Activated CD4-positive, CD25-positive, alpha-beta regulatory T cell (primary cell): ENCODE measurements at places on chromosomes 11 and 22.

DNA sequence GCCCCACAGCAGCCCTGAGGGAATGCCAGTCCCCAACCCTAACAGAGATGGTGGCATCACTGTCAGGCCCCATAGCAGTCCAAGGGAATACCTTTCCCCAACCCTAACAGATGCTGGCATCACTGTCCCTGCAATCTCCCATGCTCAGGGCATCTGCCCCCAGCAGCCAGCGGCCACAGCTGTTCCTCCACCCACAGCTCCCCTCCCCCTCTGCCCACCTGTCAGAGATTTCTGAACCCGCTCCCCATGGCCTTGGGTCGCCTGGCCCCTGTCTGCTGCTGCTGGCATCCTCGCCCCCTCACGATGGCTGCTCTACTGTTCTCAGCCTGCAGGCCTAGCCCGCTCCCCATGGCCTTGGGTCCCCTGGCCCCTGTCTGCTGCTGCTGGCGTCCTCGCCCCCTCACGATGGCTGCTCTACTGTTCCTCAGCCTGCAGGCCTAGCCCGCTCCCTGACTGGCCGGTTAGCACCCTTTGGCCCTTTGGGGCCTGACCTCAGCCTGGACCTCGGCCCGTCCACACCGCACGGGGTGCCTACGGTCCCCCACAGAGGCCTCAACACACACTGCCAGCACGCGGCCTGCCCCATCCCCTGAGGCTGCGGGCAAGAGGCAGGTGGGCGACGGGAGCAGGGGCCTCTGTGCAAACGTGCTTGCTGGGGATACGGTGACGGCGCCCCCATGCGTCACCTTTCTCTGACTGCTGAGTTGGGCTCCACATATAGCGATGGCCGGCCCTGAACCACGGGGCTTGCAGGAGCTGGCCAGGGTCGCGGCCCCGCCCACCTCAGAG lies 20.7 kb downstream of the CHID1 start:
- DNase-seq = no peak

GRCh38 chr11:124538019-124538418 lies 5.4 kb downstream of the OR8B12 start:
- DNase-seq = no peak

DNA sequence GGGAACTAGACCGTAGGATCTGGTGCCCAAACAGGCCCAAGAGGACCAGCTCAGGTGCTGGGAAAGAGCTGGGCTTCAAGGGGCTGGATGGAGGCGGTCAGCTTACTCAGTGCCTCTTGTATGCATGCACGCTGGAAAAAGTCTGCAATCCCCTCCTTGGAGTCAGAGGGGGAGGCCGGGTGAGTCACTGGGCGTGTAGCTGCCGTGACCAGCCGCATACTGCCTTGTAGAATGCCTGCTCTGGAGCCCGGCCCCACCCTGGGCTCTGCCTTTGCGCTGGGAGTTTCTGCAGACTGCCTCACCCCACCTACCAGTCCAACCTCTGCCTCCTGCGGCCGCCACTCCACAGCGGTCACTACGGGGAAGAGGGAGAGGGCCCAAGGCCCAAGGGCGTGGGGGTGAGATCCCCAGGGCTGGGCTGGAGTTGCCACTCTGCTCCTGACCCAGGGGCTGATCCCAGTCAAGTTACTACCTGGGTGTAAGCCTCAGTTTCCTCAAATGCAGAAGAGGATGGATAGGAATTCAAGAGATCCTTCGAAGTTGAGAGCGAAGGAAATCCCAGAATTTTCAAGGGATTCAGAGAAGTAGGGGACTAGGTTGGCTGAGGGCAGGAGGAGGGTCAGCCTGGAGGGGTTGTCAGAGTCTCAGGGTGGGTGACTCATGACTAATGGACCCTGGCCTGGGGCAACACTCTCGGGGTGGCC lies 4.2 kb downstream of the MRGPRF start:
- DNase-seq = no peak

DNA sequence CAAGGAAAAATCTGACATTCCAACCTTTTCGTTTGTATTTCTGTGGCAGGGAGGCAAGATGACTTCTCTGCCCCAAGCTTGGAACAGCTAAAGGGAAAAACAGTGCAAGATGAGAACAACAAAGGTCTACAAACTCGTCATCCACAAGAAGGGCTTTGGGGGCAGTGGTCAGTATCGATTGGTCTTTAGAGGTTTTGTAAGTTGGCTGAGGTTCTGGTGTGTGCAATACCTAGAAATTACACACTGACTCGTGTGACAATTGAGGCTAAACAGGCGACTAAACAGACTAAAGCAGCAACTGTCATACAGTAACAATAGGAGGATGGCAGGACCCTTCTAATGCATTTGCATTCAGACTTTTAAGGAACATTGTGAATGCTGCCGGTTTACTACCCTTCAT lies 994 bp downstream of the DEPDC5 start:
- DNase-seq = no peak

- DNase-seq = no peak
These were observed 33.1 kb upstream of the MRGPRX1 start for GRCh38 chr11:18972336-18972735.

DNA sequence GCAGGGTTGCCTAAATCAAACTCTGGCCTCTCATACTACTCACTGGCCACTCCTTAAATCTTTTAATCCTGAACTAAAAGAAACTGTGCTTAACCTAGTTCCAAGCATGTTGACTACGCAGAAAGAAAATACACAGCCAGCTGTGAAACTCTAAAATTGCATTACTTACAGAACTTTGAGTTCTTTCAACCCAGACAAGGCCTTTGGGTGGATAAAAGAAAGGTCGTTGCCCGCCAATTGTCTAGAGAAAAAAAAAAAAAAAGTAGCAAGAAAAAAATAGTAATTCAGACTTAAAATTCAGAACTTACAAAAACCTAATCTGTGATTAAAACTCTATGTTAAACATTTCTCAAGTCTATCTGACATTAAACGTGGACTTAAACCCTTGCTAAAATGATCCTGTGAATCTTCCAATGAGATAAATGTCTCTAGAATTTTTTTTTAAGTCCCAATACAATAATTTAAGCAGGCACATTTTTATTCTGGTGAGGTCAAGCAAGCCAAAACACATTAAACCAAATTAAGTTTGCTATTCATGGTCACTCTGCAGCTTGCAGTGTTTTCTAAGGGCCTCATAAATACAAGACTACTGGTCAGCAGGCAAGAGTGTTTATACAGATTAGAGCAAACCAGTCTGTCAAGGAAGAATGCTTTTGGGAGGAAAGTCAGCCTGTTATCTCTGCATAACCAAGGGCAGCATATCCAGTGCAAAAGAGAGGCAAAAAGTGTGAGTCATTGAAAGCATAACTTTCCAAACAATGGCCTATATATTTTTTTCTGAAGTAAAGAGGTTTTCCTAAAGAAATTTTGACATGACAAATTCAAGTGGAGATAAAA lies 29.5 kb upstream of the CCDC34 start:
- DNase-seq = no peak

GRCh38 chr11:3050386-3051195 lies 6.6 kb downstream of the CARS1 start:
- no peak for DNase-seq

DNA sequence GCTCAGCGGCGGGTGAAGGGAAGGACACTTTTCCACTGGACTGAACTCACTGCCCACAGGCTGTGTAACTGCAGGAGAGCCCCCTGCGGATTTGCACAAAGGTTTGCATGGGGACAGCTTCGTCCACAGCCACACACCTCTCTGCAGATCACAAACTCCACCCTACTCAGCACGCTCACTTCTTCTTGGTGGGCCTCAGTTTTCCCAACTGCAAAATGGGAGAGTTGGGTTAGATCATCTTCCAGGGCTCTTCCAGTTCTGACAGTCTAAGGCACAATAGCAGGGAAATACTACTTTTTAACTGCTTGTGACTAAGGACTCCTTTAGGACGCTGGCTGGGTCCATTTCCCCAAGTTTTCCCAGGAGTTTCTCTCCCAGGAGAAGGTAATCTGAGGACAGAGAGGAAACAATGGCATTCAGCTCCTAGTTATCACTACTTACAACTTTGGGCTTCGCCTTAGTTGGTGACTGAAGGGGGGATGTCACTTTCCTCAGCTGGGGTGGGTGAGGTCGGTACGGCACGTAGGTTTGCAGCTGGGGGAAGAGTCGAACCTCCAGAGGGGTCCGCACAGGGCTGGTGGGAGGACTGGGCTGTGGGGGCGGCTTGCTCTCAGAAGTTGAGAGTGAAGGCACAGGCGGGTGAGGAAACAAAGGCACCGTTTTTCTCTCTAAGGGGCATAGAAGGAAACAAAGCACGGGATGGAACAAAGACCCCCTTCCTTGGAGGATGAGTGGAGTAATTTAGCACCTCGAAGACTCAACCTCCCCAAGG lies 55.8 kb downstream of the C11orf58 start:
- DNase-seq = no peak

DNA sequence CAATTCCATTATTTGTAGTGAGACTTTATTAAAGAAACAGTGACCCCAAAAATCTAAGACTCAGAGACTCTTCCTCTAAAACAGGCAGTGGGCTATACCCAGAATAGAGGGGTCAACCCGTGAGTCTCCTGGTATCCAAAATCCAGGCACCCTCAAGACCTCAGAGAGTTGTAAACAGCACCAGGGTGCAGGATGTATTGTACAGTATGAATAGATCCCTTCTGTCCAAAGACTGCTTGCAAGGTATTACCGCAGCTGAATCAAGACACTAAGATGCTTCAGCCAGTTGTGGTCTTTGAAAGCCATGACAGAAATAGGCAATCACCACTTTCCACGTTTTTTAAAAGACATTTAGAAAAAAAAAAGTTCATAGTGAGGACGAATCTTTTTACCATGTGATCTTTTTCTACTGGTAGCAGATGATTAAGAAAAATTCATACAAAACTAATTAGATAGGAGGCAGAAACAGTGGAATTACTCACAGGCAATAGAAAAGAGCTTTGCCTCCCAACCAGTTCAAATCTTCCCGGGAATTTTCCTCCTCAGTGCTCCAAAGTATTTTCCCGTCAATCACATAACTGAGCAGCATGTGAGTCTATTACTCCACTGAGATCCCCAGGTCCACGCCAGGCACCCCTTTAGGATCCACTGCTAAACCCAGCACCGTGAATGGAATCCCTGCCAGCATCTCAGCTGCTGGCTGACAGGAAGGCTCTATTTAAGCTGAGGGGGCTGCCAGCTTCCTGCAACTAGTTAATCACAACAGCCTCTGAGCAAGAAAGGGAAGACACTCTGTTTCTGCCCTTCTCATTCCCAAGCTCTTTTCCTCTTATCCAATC lies 113.1 kb downstream of the ETS1 start:
- no peak for DNase-seq

GRCh38 chr22:48045369-48045768 lies 1282.9 kb downstream of the TBC1D22A start:
- no peak for DNase-seq

DNA sequence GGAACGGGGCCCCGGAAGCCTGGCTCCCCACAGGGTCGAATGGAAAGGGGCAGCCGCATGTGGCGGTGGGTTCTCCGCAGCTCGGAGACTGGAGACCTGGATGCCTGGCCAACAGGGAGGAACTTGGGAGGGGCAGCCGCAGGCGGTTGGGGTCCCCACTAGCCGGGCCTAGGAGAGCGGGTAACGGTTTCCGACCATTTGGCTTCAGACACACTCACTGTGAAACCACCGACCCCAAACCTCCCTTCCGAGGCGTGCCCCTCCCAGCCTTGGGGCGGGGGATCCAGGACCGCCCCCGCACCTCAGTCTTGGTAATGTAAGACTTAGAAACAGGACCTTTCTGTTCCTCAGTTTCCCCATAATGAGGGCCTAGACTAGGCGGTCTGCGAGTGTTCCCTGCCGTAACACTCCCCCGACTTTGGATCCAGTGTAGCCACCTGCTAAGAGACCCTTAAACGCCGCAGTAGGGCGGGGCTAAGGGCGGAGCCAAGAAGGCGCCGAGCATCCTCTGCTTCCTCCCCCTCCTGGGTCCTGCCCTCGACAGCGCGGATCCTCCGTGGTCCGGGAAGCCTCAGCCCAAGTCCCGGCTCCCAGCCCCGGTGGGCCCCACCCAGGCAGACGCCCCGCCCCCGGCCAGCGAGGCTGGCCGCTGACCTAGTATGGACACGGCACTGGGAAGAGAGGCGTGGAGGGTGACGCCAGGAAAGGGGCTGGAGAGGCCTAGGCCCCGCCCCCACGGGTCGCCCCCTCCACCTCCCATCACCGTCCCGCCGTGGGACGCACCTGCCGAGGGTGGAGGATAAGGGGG lies 1.8 kb upstream of the RASGRP2 start:
- no peak for DNase-seq

DNA sequence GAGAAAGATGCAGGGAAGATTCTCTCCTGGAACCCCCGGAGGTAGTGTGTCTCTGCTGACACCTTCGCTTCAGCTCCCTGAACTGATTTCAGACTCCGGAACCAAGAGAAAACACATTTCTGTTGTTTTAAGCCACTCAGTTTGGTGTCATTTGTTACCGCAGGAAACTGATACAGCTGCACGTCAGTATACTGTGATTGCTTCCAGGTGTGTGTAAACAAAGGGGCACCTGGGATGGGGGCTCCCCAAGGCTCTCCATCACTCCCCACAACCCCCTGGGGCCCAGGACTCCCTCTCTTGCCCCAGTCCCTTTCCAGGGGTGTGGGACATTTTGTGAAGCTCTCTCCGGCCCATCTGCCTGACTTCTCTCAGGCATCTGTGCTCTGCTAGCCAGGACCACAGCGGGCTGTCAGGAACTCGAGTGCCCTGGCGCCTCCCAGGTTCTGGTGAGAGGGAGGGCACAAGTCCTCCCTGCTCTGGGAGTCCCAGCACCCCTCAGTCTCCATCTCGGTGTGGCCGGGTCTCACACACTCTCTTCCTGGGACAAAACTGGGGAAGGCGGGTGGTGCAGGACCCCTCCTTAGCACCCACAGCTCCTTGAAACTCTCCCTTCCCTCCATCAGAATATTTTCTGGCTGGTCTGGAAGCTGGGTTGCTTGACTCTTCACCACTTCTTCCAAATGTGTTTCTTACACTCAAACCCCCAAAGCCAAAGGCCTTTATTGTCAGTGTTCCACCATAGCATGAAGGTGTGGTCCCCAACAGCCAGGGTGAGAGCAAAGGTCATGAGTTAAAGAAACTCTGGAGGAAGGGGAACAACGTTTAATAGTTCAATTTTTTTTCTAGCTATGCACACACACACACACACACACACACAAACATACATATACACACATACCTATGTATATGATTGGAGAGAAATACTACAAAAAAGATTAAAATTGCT lies 35.0 kb upstream of the TSKU start:
- no peak for DNase-seq

DNA sequence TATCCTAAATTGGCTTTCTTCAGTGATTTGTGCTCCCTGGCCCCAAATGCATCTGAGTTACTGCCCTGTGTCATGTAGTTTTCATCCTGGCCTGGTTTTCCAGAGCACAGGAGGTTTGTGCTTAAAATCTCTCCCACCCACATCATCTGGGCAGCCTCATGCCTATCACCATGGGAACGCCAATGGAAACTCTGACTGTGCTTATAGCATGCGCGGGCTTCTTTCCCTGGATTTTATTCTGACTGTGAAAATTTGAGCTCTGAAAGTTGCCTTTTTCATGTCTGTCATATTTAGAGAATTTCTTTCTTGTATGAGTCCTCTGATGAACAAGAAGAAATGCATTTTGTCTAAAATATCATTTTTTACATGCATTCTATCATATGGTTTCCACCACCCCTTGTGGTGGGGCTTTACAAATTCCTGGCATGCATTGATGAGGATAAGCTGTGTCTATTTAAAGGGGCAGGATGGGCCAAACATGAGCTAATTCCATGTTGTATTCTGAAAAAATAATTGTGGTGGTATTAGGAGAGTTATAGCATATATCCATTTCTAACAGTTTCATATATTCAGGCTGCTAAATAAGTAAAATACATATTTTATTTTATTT lies 55.1 kb downstream of the IRAG1 start:
- DNase-seq = no peak
